ENCODE measurements at places on chromosomes 11 and 22. TPM values are rescaled to one million over a fixed set of nuclear protein-coding genes. Genes with fewer than 3 reads are reported as not detected.

Gene OR52H1
- total RNA-seq, result not detected

Gene BACE1-AS
- 10.9 TPM for total RNA-seq

DNA sequence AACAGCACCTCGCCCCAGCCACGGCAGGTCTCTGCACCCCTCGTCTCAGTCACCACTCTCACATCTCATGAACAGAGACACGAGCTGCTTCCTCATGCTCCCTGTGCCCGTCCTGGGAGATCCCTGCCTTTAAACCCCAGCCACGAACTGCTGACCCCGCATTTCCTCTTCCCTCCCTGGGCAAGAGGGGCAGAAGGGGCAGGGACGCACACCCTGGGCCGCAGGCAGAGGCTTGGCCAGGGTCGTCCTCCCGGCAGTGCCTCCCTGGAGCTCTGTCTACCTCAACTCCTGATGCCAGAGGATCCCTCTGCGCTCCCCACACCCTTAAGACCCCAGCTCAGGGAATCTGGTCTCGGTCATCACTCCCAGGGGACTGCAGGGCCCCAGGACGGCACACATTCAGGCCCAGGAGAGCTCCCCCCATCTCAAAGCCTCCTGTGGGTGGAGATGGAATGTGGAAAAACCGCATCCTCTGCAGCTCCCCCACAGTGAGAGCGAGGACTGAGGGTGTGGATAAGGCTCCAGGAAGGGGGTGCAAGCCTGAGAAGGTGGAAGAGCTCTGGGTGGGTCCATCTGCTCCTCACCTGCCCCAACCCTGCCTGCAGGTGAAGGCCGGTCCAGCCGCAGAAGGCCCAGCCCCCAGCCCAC, 1.2 kb downstream of the BID start:
- H3K27ac ChIP-seq, result no peak overlapping the region
- no peak for DNase-seq
- H3K4me3 ChIP-seq, result peak overlapping the region; percentile 66
- no peaks in the 10 kb centered on the region for H3K36me3 ChIP-seq
- no peaks in the 10 kb centered on the region for H3K27me3 ChIP-seq

- no peaks in the 10 kb centered on the region for H3K27me3 ChIP-seq
- no peak for DNase-seq
- peaks cover 18% of the 10 kb centered on the region for H3K4me1 ChIP-seq
Observed at GRCh38 chr11:92253421-92253820, 28.8 kb downstream of the FAT3 start.

GRCh38 chr11:125939081-125939521, 6.7 kb upstream of the VSIG10L2 start:
- no peak for DNase-seq
- no peaks in the 10 kb centered on the region for H3K36me3 ChIP-seq
- no peak overlapping the region for H3K4me3 ChIP-seq
- no peak overlapping the region for H3K27ac ChIP-seq
- peaks cover 4% of the 10 kb centered on the region for H3K4me1 ChIP-seq
